ENCODE measurements at places on chromosomes 5 and 9.
A peak's percentile ranks its signal among the peaks of the same experiment; 100 is the strongest.

DNA sequence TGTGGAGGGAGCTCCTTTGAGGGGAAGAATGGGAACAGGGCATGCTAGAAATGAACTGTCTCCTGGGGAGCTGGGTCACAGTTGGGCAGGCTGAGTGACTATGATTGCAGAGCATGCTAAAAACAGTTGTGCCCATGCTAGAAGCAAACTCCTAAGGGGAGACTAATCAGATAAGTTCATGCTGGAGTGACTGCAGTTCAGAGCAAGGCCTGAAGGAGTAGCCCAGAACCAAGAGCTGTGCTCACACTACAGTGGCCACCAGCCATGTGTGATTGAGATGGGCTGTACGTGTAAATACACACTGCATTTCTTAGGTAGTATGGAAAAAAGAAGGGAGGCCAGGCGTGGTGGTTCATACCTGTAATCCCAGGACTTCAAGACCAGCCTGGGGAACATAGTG is 10.3 kb upstream of the AK1 start:
- DNase-seq, result no peak

DNA sequence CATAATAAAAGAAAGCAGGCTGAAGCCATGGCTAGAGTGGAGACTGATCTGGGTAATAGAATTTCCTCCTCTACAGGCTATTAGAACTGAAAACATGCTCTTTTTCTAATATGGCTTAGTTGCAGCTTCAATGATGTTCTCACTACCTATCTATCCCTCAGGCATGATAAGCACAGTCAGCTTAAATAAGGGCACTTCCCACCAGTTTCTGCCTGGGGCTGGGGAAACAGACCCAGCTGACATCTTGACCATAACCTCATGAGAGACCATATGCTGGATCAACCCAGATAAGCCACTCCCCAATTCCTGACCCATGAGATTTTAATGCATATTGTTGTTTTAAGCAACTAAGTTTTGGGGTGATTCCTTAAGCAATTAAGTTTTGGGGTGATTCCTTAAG is 81.2 kb downstream of the ZNF366 start:
- DNase-seq, result no peak

DNA sequence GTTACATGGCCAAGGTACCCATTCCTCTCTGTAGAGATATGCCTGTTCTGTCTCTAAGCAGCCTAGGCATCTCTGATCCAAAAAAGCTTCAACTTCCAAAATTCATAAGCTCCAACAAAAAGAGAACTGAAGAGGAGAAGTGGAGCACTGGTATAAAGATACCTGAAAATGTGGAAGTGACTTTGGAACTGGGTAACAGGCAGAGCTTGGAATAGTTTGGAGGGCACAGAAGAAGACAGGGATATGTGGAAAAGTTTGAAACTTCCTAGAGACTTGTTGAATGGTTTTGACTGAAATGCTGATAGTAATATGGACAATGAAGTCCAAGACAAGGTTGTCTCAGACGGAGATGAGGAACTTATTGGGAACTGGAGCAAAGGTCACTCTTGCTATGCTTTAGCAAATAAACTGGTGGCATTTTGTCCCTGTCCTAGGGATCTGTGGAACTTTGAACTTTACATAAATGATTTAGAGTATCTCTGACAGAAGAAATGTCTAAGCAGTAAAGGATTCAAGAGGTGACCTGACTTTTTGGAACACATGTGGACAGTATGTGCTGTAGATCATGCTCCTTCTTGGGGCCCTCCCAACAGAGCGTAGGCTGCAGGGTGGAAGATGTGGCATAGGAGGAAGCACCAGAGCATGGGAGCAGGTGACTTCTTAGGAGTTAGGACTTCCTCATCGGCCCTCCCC is 162.2 kb upstream of the TRIM32 start:
- DNase-seq, result no peak

DNA sequence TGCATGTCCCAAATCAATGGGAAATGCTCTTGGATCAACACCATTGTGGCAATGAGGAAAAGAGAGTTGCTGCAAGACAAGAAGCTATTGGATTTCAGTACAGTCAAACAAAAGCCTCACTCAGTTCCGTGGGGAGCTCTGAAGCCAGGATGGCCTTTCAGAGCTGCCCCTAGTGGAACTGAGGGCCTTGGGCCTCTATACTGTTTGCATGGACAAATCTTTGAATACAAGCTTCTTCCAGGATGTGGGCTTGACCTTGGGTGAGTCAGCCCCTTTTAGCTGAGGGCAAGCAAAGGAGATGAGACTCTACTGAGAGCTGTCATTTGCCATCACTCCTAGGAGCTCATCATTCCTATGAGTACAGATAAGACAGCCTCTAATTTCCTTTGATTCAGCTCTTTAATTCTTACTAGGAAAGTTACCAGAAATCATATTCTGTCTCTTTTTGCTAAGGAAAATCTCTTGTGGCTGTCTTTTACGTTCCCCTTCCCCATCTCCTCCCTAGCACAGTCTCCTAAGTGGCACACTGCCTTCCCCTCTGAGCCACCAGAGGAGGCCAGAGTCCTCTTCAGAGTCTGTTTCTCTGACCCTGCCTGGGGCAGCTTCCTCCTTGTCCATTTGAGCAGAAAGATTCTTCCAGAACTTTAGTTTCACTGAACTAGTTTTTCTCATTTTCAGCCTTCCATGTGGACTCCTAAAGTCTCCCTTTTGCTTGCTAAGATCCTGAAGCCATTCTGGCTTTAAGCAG is 168.8 kb upstream of the POC5 start:
- DNase-seq, result no peak

DNA sequence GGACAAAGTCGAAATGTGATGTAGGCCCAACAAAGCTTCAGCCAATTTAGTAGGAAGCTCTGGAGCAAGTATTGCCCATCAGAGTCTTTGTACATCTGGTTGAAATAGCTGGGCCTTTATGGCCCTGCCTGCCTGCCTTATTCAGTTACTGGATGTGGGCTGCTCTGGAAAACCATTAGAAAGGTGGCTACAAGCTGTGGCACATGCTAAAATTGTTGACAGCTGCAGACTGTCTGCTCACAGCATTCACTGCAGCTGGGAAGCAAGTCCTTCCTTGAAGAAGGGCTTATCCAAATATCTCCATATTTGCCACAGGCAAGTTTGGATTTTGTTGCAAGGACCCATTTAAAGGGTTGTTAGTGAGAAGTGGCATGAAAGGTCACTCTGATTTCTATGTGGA is 24.4 kb downstream of the SMIM15 start:
- DNase-seq, result no peak

- DNase-seq, result no peak
Observed at GRCh38 chr9:34518110-34518616, 4.6 kb downstream of the ENHO start.

DNA sequence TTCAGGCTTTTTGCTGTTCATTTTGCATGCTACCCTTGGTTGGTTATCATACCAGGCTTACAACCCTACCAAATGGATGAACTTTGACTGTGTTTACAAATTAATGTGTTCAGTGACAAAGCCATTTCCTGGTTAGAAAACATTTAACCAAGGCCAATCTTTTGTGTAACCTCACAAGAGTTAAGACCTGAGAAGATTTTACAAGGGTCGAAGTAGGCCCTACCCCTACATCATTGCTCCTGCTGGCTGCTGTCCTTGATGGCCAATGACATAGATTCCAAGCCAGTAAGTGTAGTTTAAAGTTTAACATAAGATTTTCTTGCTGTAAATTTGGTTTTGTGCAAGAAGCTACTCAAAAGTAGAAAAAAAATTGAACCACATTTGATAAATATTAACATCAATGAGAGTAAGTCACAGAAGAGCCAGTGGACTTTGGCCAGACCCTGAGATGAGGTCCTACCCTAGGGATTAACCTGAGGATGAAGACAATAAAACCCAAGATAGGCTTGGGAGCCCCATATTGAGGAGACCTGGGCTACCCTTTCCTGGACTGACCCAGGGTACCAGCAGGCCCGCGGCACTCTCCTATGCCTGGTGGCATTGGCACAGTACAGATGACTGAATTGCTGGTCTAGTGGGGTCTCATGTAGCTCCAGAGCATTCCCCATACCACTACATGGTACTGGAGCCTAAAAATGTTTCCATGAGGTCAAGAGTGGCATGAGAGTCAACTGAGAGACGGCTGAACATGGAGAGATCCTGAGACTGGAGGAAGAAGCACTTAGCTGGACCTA is 8.3 kb downstream of the C1QTNF3 start:
- no peak for DNase-seq

DNA sequence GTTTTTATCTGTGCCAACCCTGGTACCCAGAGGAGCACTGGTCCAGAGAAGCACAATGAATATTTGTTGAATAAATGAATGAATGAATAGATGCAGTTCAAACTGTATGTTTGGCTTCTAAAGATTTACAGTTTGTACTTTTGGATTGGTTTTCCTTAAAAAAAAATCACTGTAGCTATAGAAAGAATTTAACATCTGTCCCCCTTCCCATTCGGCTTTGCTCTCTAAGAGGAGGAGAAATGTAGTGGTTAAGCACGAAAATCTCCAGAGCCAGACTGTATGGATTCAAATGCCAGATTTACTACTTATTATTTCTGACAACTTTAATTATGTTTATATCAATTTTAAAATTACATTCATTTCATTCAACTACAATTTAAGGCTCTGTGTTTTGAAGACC is 98.8 kb upstream of the MAMDC2 start:
- DNase-seq, result no peak

DNA sequence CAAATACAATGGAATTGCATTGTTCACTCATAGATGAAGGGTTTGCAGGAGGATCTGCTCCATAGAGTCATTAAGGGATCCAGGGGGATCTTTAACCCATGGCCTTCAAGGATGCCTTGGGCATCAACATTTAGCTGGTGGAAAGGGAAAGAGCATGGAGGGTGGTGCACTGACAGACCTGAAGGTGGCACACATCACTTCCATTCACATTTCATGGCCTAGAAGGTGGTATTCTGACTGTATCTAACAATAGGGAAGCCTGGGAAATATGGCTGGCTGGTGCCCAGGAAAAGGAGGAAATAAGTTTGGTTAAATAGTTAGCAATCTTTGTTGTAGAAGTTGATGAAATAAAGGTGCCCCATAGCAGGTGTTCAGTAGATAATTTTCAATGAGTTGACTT is 230.2 kb downstream of the CD180 start:
- DNase-seq, result no peak

- DNase-seq, result no peak
Observed at GRCh38 chr5:84634256-84634655, 249.6 kb upstream of the EDIL3 start.

DNA sequence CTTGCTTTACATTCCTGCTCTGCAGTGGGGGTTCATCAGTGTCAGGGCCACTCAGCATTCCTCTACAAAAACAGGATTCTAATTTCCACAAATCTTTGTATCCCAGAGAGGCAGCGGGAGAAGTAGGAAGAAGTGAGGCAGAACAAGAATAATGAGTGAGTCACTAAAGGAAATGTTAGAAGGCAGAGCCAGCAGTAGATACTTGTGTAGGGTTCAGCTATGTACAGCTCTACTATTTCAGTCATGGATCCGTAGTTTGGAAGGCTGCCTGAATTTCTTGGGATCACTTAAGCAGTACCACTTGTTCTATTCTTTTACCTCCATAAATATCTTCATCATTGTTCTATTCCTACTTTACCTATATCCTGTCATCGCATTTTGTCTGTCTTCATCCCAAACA is 246.3 kb upstream of the TLE4 start:
- no peak for DNase-seq

DNA sequence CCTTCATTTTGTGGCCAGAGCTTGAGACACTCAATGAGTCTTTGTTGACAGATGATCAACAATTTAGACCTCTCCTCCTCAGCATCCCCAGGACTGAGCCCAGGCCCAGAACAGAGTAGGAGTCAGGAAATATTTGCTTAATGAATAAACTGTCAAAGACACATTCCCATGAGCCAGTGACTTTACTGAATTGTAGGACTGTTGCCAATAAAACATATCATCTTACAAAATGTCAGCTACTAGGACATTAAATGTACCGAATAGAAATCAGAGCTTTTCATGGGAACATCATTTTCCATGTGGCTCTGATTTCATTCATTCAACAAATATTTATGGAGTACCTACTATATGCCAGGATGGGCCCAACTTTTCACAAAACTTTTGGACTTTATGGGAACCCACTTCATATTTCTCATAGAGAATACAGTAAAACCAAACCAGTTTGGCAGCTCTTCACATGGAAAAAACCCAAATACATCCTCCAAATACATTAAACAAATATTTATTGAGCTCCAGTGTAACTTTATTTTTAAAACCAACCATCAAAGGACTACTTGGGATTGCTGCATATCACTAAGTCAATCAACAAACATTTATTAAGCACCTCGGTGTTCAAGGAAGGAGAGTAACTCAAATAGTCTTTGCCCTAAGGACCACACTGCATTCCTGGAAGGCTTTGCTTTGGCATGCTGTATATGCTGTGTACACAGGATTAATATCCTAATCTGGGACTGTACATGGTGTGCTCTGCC is 11.4 kb downstream of the VDAC1 start:
- no peak for DNase-seq

- no peak for DNase-seq
Observed at GRCh38 chr5:172830275-172830799, 3.7 kb upstream of the ERGIC1 start.

DNA sequence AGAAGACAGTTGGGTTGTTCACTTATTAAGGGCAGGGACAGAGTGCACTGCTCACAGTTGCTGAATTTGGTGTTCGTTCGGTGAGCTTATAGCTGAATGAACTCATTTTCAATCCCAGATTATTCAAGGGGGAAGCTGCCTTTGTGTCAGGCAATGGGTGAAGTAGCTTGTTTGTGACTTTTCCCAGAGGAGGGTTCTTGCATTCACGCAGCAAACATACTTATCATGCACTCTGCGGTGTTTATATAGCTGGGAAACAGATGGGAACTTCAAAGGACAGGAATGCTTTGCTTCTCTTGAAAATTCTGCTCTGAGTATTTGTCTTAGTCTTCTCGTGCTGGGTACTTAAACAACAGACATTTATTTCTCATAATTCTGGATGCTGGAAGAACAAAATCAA is 64.7 kb upstream of the ABCA1 start:
- peak; percentile 22 for DNase-seq

GRCh38 chr9:18071651-18072060 is 402.3 kb upstream of the ADAMTSL1 start:
- no peak for DNase-seq

GRCh38 chr5:124996764-124997077 is 250.3 kb upstream of the ZNF608 start:
- DNase-seq, result no peak

DNA sequence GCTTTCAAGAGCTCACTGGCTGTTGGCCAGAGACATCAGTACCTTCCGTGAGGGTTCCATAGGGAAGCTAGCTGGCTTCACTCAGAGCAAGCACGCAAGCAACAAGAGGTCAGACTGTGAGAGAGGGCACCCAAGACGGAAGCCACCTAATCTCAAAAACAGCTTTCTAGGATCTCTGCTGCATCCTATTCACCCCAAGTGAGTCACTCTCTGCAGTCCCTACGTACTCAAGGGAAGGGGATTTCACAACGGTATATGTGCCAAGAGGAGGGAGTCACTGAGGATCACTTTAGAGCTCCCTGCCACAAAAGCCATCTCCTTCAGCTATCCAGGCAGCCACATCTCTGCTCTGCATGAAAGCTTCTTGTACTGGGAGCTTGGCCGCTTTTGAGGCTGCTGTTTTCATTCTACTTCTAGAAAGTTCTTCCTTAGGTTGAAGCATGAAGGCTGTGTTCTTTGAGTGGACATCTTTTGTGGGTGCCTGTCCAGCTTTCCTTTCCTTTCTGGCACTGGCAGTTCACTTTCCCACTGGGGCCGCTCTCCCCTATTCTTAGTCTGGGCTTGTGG is 249.5 kb downstream of the MAN2A1 start:
- no peak for DNase-seq

Data from putamen (tissue), 1 donor.